ENCODE measurements at places on chromosomes 11 and 22. TPM values are rescaled to one million over a fixed set of nuclear protein-coding genes. Genes with fewer than 3 reads are reported as not detected.

DNA sequence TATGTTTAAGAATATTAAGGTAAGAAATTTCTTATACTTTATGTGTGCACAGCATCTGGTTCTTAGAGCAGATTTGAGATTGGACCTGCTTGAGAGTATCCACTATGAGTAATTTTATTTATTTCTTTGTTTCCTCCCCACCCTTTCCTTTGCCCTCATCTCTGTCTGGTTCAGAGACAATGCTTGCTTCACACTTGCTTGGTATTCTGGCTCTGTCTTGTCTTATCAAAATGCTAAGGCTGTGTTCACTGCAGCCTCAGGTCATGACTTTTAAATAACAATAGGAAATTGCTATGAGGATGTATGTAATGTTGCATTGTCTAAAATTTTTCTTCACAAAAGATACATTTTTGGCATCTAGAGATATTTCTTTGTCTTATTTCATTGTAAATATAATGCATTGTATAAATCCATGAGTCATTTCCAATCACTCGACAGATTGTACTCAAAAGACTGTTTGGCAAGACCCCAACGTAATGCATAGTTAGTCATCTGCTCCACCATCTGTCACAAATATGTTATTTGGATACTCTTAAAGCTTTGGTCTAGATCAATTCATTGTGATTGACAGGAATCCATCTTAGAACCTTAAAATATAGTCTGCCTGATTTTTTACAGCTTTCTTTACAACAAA is 395.7 kb downstream of the AASDHPPT start:
- no peaks in the 10 kb centered on the region for H3K4me1 ChIP-seq
- DNase-seq, result no peak
- no peak overlapping the region for H3K27ac ChIP-seq
- no peaks in the 10 kb centered on the region for H3K27me3 ChIP-seq

GRCh38 chr11:79406376-79406775 is 34.5 kb downstream of the TENM4 start:
- DNase-seq, result no peak
- H3K4me3 ChIP-seq, result no peak overlapping the region
- no peaks in the 10 kb centered on the region for H3K4me1 ChIP-seq
- no peaks in the 10 kb centered on the region for H3K36me3 ChIP-seq

DNA sequence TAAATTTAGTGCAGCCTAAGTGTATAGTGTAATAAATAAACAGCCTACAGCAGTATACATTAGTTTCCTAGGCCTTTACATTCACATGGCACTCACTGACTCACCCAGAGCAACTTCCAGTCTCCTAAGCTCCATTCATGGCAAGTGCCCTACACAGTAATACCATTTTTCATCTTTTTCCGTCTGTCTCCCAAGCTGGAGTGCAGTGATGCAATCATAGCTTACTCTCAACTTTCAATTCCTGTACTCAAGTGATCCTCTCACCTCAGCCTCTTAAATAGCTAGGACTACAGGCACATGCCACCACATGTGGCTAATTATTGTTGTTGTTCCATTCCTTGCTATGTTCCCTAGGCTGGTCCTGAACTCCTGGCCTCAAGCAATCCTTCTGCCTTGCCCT is 54.4 kb downstream of the FCHSD2 start:
- H3K27ac ChIP-seq, result no peak overlapping the region
- no peak overlapping the region for H3K4me3 ChIP-seq
- no peaks in the 10 kb centered on the region for H3K27me3 ChIP-seq
- no peaks in the 10 kb centered on the region for H3K4me1 ChIP-seq
- no peaks in the 10 kb centered on the region for H3K36me3 ChIP-seq

GRCh38 chr11:111047374-111047773 is 198.2 kb upstream of the POU2AF2 start:
- H3K27me3 ChIP-seq, result no peaks in the 10 kb centered on the region
- H3K4me1 ChIP-seq, result no peaks in the 10 kb centered on the region
- H3K36me3 ChIP-seq, result no peaks in the 10 kb centered on the region
- H3K27ac ChIP-seq, result no peak overlapping the region

TSPAN32 gene
- 5.3 TPM for total RNA-seq

DNA sequence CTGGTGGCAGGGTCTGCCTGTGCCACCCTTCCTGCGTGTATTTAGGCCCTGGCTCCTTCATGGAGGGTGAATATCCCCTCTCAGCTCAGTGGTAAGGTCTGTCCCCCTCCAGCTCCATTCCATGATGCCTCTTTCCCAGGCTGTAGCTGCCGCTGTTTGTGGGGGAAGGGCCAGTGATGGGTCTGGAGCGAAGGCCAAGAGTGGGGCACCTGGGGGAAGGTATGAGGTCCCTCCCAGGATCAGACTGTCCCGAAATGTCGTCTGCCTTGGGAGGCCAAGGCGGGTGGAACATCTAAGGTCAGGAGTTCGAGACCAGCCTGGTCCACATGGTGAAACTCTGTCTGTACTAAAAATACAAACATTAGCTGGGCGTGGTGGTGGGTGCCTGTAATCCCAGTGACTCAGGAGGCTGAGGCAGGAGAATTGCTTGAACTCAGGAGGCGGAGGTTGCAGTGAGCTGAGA is 1.1 kb downstream of the CD151 start:
- peaks cover 32% of the 10 kb centered on the region for H3K36me3 ChIP-seq
- no peak for DNase-seq
- peak overlapping the region; percentile 37 for H3K4me3 ChIP-seq

DNA sequence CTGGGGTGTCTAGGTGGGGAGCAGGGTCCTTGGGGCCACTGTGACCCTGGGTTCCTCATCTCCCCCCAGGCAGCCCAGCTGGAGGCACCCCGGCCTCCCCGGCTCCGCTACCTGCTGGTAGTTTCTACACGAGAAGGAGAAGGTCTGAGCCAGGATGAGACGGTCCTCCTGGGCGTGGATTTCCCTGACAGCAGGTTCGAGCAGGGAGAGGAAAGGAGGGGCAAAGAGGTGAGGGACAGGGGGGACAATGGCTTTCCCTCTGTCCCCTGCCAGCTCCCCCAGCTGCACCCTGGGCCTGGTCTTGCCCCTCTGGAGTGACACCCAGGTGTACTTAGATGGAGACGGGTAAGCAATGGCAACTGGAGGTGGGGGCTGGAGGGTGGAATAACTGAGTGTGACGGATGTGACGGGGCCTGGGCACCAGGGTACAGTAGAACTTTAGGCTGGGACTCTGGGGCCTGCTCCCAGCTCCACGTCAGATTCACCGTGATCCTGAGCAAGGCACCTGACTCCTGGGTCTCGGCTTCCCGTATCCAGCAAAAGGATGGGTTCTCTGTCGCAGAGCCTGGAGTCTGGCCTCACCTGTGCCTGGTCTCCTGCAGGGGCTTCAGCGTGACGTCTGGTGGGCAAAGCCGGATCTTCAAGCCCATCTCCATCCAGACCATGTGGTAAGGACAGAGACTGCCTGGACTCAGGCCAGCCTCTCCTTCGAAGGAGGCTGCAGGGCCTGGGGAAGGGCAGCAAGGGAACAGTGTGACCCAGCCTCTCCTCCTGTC is 3.6 kb downstream of the SSH3 start:
- peak; percentile 61 for DNase-seq
- no peak overlapping the region for H3K27ac ChIP-seq
- H3K27me3 ChIP-seq, result no peaks in the 10 kb centered on the region
- H3K4me1 ChIP-seq, result peaks cover 31% of the 10 kb centered on the region
- no peaks in the 10 kb centered on the region for H3K36me3 ChIP-seq
- H3K4me3 ChIP-seq, result no peak overlapping the region

- H3K4me1 ChIP-seq, result peaks cover 44% of the 10 kb centered on the region
- peak overlapping the region; percentile 22 for H3K27ac ChIP-seq
- no peak for DNase-seq
- H3K4me3 ChIP-seq, result no peak overlapping the region
- no peaks in the 10 kb centered on the region for H3K36me3 ChIP-seq
- no peaks in the 10 kb centered on the region for H3K27me3 ChIP-seq
These were observed 89.4 kb downstream of the PPP6R3 start for GRCh38 chr11:68549789-68550484.

GPHA2 gene
- total RNA-seq, result not detected

DNA sequence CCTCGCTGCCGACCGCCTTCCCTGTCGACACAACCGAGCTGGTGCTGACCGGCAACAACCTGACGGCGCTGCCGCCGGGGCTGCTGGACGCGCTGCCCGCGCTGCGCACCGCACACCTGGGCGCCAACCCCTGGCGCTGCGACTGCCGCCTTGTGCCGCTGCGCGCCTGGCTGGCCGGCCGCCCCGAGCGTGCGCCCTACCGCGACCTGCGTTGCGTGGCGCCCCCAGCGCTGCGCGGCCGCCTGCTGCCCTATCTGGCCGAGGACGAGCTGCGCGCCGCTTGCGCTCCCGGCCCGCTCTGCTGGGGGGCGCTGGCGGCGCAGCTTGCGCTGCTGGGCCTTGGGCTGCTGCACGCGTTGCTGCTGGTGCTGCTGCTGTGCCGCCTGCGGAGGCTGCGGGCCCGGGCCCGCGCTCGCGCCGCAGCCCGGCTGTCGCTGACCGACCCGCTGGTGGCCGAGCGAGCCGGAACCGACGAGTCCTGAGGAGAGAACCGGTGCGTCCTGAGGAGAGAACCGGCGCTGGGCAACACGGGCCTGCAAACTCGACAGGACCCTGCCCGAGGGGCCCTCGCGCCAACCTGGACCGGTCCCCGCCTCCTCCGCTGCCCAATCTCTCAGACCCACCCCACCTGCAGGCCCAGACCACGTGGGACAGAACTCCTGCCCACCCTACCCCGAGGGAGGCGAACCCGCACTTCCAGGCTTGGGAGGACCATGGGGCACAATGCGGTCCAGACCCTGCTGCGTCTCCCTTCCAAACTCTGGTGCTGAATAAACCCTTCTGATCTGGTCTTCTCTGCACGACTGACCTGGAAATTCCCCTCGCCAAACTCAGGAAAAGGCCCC is 866 bp downstream of the GP1BB start:
- no peak for DNase-seq
- no peak overlapping the region for H3K27ac ChIP-seq
- H3K36me3 ChIP-seq, result no peaks in the 10 kb centered on the region

GRCh38 chr11:102600666-102601065 is 24.5 kb downstream of the MMP20 start:
- no peak overlapping the region for H3K27ac ChIP-seq
- no peaks in the 10 kb centered on the region for H3K36me3 ChIP-seq
- H3K27me3 ChIP-seq, result no peaks in the 10 kb centered on the region
- peaks cover 19% of the 10 kb centered on the region for H3K4me1 ChIP-seq
- no peak overlapping the region for H3K4me3 ChIP-seq

GRCh38 chr11:134139303-134139872 is 70.5 kb downstream of the JAM3 start:
- peaks cover 19% of the 10 kb centered on the region for H3K4me1 ChIP-seq
- H3K36me3 ChIP-seq, result peaks cover 7% of the 10 kb centered on the region
- peak overlapping the region; percentile 80 for H3K27ac ChIP-seq
- no peak overlapping the region for H3K4me3 ChIP-seq

DNA sequence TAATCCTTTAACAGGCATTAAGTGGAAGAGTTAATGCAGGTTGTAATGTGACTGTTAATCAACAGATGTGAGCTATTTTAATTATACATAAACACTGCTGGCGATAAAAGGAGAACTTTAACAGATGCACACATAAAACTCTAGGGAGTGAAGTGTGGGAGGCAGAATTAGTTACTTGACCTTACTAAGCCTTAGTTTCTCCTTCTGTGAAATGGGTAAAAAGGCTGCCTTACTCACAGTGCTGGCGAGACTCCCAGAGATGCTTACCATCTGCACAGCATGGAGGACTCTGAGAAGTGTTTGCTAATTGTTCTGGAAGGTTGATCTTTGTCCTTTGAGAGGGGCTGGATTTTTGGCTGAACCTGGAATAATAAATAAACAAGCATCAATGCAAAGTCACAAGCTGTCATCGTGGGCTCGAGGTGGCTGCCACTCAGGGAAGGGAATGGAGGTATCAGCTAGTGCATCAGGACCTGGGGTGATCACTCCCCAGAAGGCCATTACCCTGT is 58.6 kb upstream of the MPEG1 start:
- H3K36me3 ChIP-seq, result no peaks in the 10 kb centered on the region
- no peak overlapping the region for H3K4me3 ChIP-seq
- no peaks in the 10 kb centered on the region for H3K4me1 ChIP-seq
- no peaks in the 10 kb centered on the region for H3K27me3 ChIP-seq
- no peak overlapping the region for H3K27ac ChIP-seq

DNA sequence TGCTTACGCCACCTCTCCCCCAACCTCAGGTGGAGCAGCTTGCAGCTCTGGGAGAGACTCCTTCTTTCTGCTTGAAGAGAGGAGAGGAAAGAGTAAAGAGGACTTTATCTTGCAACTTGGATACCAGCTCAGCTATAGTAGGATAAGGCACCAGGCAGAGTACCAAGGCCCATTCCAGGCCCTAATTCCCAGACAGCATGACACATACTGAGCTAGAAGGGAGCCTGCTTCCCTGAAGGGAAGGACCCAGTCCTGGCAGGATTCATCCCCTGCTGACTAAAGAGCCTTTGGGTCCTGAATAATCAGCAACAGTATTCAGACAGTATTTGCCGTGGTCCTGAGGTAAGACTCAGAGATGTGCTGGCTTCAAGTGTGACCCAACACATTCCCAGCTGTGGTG is 41.4 kb downstream of the PPME1 start:
- H3K36me3 ChIP-seq, result peaks cover 37% of the 10 kb centered on the region
- no peaks in the 10 kb centered on the region for H3K4me1 ChIP-seq
- DNase-seq, result no peak
- no peaks in the 10 kb centered on the region for H3K27me3 ChIP-seq
- H3K4me3 ChIP-seq, result no peak overlapping the region

DNA sequence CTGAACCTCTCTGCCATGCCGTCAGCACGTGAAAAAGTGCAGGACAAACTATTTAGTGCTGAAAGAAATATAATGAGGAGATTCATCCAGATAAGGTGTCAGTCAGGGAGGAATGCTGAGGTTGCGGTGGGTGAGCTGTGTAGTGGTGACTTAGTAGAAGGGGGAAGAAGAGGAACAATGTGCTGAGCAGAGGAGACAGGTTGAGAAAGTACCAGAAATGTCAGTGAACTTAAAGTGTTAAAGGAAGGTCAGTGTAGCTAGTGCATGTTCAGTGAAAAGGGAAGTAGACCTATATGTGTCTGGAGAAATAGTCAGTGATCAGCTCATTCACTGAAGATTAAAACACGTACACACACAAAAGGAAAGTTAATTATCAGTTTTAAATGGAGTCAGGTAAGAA is 237.6 kb upstream of the CCDC179 start:
- no peak for DNase-seq
- no peak overlapping the region for H3K4me3 ChIP-seq
- H3K36me3 ChIP-seq, result no peaks in the 10 kb centered on the region
- H3K4me1 ChIP-seq, result no peaks in the 10 kb centered on the region
- no peak overlapping the region for H3K27ac ChIP-seq
- H3K27me3 ChIP-seq, result no peaks in the 10 kb centered on the region

- H3K36me3 ChIP-seq, result no peaks in the 10 kb centered on the region
- H3K4me3 ChIP-seq, result no peak overlapping the region
- H3K27me3 ChIP-seq, result no peaks in the 10 kb centered on the region
- no peak for DNase-seq
- no peak overlapping the region for H3K27ac ChIP-seq
These were observed 49.1 kb downstream of the RCN1 start for GRCh38 chr11:32139896-32140520.

- no peaks in the 10 kb centered on the region for H3K4me1 ChIP-seq
- DNase-seq, result no peak
- no peak overlapping the region for H3K4me3 ChIP-seq
- H3K27ac ChIP-seq, result no peak overlapping the region
- no peaks in the 10 kb centered on the region for H3K27me3 ChIP-seq
These were observed 29.2 kb upstream of the PGM2L1 start for GRCh38 chr11:74427384-74427886.

GRCh38 chr11:4459500-4459899 is 10.4 kb downstream of the OR52K2 start:
- no peak overlapping the region for H3K4me3 ChIP-seq
- no peaks in the 10 kb centered on the region for H3K27me3 ChIP-seq
- H3K36me3 ChIP-seq, result no peaks in the 10 kb centered on the region
- no peaks in the 10 kb centered on the region for H3K4me1 ChIP-seq
